ENCODE measurements at places on chromosomes 1 and 21.

DNA sequence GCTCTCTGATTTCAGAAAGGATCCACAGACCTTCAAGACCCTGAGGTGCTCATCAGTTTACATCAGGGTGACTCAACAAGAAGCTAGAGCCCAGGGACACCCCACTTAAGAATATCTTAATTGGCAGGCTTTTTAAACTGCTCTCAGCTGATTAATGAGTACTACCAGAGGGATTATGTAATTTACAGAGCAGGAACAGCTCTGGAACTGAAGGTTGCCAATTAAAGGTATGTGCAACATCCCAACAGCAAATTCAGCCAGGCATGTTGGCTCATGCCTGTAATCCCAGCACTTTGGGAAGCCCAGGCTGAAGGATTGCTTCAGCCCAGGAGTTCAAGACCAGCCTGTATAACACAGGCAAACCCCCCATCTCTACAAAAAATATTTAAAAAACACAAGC, 295.7 kb downstream of the SETD4 start:
- no peak for DNase-seq

GRCh38 chr21:44711327-44712202, at the start of gene TSPEAR:
Gene TSPEAR, minus strand, starts transcription at chr21:44711572. Its CDS starts 58 bp downstream, at chr21:44711514.
- no peak for DNase-seq

DNA sequence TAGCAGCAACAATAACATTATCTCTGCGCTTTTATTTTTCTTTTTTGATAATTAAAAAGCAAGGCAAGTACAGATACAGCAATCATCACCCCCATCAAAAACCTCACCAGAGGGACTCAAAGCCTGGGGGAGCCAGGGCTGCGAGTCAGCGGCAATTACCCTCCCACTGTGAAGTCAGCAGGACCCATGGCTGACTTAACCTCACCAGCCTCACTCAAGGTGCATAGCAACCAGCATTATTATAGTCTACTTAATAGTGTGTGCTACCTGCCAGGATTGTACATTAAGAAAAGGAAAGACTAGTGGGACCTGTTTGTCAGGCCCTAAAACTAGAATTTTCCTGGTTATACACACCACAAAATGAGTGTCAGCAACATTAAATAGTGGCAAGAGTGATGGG, 28.9 kb upstream of the SERBP1 start:
- no peak for DNase-seq

- DNase-seq, result peak; percentile 41
Observed at GRCh38 chr1:168136709-168137514, at the start of gene GPR161. Gene GPR161, minus strand, starts transcription at chr1:168136930. Its CDS starts 32,080 bp downstream, at chr1:168104850.

DNA sequence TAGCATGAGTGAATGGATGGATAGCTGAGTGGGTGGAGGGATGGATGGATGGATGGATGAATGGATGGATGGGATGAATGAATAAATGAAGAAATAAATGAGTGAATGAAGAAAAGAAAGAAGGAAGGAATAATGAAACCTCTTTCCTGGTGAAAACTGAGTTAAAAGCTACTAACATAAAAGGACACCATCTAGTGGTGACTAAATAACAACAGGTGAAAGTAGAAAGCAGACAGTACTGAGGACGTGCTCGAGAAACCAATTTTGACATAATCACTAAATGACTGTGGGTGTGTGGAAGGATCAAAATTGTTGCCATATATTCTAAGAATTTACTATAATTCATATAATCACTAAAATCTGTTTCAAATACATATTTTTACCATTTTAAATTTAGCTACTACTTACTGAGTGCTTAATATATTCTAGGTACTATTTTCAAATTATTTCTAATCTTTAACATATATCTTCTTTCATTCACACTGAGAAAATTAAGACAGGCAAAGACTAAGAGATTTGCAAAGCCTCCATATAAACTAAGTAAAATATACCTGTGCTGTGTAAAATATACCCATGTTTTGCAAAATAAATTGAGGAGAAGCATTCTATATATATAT, 522.9 kb downstream of the LRRIQ3 start:
- no peak for DNase-seq

DNA sequence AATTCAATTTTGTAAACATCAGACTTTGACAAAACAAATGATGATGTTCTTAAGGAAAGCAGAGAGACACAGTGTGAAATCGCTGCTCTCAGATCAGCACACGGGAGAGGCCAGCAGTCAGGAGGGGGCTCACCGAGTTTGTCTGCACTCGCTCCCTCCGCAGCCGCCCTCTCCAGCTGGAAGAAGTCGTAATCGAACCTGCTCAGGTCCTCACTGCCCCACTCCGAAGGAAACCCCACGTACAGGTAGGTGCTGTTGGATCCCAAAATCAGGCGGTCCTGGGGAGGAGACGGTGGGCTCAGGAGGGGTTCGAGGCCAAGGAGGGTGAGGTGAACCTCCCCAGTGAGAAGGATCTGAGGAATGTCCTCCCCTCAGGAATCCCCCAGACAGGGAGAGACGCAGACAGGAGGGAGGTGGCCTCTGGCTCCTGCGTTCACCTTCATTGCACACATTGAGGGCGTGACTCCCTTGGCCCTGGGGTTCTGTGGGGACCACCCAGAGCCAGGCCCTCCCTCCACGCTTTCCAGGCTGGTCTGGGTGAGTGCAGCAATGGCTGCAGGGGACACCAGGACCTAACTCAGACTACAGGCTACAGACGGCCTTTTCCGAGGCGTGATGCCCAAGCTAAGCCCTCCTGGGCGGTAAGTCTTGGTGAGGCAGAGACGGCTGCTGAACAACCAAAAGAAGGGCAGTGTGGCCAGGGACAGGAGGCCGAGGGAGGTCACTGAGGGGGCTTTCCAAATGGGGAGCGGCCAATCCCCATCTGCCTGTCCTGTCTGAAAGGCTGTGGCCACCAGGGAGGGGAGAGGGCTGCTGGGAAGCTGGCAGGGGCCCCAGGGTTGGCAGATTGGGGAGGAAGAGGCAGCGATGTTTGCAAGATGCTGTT, 65.5 kb downstream of the SCCPDH start:
- DNase-seq, result no peak

DNA sequence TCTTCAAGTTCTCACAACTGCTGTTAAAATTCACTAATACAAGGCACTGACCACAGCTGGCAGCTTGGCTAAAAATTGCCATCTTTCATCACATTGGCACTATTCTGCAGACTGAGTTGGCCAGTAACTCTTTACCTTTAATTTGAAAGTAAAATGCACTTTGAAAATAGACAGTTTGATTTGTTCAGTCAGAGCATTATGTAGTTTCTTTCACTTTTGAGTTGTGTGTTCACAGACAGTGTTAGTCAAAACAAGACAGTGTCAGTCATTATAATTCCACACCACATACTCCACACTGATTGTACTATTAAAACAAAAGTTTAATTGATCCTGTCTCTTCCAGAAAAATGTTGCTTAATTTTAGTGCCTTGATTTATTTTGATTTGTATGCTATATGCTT, 160.7 kb downstream of the SDCCAG8 start:
- DNase-seq, result no peak

DNA sequence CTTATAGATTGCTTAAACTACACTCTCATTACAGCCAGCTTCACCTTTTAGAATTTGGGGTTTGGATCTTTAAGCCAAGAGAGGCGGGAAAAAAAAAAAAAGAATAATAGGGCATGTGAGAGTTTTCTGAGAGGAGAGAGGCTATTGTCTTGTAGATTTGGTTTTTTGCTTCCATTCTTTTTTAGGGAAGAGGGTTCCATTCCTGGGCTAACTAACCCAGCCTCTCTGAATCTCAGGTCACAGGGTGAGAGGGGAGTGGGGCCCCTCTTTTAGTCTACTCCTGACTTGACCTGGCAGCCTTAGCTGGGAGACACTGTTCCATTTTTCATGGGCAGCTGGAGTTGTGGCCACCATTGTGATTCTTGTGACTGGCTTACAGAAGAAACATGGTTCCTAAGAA, 24.2 kb downstream of the PBX1 start:
- DNase-seq, result no peak

- DNase-seq, result no peak
Observed at GRCh38 chr1:41138549-41138948, 103.6 kb downstream of the SCMH1 start.

DNA sequence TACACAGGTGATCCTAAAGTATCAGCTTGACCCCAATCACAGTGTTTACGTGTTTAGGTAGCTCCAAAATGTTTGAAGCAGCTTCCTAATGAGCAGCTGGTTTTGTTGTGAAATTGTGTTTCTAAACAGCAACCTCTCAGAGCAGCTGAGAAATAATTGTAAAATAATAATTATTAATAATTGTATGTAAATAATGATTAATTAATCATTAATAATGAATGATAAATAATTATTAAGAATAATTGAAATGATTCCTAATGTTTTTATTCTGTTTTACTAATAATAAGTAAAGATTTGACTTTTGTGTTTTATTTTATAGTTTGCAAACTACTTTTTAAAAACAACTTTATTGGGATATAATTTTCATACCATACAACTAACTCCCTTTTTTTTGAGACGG, 182.2 kb downstream of the URB2 start:
- DNase-seq, result no peak

DNA sequence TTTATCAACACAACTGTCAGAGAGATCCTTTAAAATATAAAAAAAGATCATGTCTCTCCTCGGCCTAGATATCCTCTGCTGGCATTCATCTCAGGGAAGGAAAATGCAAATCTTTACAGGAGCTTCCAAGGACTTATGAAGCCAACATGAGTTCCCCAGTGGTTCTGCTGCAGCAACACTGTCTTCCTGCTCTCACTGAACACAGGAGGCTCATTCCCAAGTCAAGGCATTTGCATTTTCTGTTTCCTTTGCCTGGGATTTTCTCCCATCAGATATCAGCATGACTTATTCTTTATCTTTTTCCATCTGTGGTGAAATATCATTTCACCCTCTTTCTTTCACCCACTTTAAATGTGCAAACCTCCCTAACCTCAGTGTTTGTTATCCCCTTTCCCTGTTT, 513.8 kb upstream of the ZP4 start:
- DNase-seq, result no peak

DNA sequence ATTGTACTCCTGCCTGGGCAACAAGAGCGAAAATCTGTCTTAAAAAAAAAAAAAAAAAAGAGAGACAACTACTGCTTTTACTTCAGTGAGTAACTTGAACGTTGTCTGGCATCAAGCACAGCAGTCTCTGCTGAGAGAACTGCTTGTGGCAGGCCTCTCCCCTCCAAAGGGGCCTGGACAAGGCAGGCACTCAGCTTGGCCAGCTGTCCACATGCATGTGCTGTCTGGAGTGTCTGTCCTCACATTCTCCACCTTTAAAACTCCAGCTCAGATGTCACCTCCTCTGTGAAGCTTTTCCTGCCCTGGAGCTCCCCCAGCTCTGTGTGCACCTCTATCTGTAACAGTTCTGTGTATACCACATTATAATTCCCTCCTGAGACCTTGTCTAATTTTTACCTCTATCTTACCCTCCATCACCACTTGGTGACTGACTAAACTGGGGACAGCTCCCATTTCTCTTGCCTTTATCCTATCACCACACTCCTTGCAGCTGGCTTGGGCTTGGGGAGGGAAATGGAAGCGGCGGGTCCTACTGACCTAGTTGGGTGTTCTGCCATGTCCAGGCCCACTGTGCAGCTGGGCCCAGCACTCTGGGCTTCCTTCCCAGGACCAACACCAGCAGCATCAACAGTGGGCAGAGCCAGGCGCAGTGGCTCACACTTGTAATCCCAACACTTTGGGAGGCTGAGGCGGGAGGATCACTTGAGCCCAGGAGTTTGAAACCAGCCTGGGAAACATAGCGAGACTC, 71.4 kb upstream of the ARTN start:
- no peak for DNase-seq

- no peak for DNase-seq
Observed at GRCh38 chr1:10051656-10052055, 18.9 kb downstream of the UBE4B start.

DNA sequence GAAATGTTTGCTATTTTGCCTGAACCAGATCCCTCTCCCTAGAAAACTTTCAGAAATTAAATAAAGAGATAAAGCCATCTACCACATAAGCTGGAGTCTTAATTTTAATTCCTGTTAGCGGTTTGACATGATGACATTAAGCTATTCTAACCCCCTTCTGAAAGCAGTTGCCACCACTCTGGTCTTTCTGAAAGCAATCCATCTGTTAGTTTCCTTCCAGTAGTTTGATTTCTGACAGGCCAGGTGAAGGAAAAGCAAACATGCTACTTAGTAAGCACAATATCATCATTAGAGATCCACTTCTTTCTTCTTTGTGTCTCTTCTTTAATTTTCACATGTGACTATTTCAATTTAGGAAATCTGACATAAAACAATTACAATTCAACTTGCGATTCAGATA, 39.9 kb downstream of the RGL1 start:
- DNase-seq, result no peak

DNA sequence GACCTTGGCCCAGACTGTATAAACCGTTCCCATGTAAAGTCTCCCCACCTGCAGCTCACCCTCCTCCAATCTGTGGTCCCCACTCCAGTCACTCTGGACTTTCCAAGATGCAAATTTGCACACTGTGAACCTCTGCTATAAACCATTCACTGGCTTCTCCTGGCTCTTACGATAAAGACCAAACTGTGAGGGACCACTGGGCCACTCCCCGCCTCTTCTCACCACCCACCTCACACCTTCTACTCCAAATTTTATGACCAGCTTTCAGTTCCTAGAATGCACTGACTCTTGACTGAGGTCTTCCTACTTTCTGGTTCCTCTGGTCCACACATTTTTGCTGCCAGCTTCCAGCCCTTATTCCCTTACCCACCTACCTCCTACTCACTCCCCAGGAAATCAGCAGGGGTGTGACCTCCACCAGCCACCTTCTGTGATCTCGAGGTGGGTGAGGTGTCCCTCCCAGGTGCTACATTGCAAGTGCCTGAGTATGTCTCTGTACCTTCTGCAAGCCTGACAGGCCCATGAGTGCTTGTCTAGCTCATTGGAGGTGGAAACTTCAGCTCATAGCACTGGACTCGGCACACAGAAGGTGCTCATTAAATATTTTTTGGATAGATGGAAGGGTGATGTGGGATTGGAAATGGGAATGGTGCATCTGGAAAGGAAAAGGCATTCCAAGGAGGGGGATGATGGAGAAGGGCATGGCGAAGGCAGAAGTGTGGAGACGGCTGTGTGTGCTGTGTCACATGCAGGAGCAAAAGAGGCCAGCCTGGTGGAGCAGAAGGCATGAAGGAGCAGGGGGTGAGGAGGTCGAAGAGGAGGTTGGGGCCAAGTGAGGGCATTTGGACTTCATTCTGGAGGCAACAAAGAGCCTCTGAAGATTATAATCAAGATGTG, 15.6 kb upstream of the CSF1 start:
- DNase-seq, result no peak

GRCh38 chr1:56456435-56457101, 122.8 kb downstream of the PLPP3 start:
- no peak for DNase-seq

DNA sequence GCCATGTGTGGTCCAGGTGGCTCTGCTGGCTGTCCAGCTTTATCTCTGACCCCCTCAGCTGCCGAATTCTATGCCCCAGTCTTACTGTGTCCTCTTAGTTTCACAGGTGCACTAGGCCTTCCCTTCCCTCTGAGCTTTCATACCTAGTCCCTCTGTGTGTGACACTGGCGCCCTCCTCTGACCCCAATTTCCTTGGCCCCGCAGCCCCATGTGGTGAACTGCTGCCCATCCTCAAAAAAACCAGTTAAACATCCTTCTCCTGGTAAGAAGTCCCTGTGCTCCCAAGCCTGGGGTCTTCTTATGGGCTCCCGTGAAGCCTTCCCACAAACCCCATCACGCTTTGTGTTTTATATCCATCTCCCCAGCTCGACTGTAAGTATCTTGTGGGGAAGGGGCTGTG, 93.9 kb upstream of the TSPAN2 start:
- no peak for DNase-seq

All from stimulated activated CD4-positive, alpha-beta T cell treated with anti-CD3 and anti-CD28 coated beads, Interleukin-2, amount 100 ng/mL, for 24 hours (primary cell).